ENCODE measurements at places on chromosomes 16 and 17.

DNA sequence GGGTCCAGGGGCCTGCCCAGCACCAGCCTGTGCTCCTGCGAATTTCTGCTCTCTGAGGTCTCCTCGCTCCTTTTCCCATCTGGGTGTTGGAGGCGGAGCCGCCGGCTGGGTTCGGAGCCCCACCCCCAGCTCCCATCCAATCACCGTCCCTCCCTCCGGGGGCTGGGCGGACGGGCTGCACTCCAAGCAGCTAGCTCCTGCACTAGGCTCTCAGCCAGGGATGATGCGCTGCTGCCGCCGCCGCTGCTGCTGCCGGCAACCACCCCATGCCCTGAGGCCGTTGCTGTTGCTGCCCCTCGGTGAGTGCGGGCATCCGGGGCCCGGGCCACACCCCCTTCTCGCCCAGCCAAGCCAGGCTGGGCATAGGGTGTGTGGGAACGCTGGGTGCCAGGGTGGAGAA, at the start of gene NRN1L:
Gene NRN1L, plus strand, starts transcription at position 202 of the 400 bp plus-strand sequence. Its CDS starts 19 bp downstream, at position 221.
- ATAC-seq: no peak

- ATAC-seq: no peak
These were observed 57.4 kb upstream of the NKD1 start for GRCh38 chr16:50490828-50491227.

- no peak for ATAC-seq
These were observed 1.7 kb upstream of the ANKRD13B start for GRCh38 chr17:29591146-29591736.

GRCh38 chr16:89062389-89063345, 31.0 kb upstream of the ACSF3 start:
- ATAC-seq: no peak

- no peak for ATAC-seq
These were observed 1.5 kb upstream of the MAPK7 start for GRCh38 chr17:19376811-19377210.

- no peak for ATAC-seq
These were observed 179.9 kb downstream of the CCDC182 start for GRCh38 chr17:57565176-57565575.

- no peak for ATAC-seq
These were observed 39.0 kb upstream of the LGALS9 start for GRCh38 chr17:27591986-27592385.

GRCh38 chr17:72164158-72164739, 43.4 kb downstream of the SOX9 start:
- no peak for ATAC-seq
